ENCODE measurements at places on chromosomes 2 and 18.

GRCh38 chr18:413233-413632 lies 87.3 kb downstream of the COLEC12 start:
- DNase-seq: no peak

- DNase-seq: no peak
Measured at GRCh38 chr2:70041663-70042062, 45.6 kb upstream of the PCBP1 start.

- DNase-seq: no peak
Measured at GRCh38 chr2:104447831-104448434, 406.0 kb upstream of the POU3F3 start.

- peak; percentile 29 for DNase-seq
Measured at GRCh38 chr2:9001778-9002177, 1.7 kb downstream of the MBOAT2 start.

- no peak for DNase-seq
Measured at GRCh38 chr2:8514796-8515758, 166.8 kb upstream of the ID2 start.

DNA sequence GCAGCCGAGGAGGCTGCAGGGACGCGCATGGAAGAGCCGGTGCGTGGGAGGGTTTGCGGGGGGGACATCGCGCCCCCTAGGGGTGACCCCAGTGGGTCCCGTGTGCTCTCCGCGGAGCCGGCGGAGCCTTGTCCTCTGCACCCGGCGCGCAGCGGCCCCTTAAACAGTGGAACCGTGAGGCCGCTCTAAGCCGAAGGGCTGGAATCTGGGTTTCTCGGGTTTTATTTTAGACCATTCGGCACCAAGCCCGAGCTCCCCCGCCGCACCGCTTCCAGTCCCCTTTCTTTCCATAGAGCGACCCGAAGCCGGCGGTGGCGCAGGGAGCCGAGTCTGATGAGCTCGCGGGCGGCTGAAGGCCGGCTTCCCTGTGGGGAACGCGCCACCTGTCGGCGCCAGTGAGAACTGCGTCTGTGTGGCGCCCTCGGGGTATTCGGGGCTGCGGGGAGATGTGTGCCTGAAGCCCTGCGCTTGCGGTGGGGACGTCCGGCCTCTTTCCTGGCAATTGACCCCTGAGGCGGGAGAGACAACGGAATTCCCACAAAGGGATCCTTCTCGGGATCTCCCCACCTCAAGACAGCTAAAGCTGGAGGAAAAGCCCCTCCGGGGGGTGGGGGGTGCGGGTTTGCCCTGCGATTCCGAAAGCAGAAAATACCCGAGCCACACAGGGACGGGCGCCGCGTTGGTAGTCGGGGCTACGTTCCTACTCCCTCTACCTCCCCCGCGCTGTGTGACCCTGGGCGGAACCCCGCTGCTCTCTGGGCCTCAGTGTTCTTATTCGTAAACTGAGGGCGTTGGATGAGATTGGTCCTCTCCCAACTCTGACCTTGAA lies 8.2 kb upstream of the EN1 start:
- DNase-seq: peak; percentile 50

DNA sequence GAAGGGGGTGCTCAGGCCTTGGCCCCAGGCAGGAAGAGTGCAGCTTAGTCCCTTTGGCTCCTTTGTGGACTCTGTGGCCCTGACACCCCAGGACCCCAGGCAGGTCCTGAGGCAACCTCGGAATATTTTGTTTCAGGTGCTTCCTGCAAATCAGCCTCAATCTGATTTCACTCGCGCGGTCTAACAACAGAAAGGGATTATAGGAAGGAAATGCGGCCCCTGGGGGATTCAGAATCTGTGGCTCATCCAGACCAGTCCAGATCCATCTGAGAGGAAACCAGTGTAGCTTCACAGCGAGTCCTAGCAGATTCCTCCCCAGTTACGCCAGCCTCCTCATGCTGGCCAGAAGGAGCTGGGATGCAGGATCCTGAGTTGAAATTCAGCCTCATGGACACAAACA lies 59.5 kb upstream of the YWHAQ start:
- no peak for DNase-seq

DNA sequence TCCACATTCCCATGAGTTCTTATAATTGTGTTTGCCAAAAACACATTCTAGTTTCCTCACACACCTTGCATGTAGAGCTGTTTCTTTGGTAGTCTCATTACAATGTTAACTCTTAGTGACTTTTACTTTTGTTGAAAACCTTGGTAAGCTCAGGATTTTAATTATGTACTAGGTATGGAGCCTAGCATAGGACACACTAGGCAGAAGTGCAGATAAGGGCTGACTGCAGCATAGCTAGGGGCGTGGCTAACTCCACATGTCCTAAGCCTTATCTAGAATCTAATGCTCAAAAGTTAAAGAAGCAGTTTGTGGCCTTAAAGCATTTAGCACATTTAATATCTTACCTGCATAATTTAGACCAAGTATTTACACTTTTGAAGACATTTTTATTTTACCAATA lies 153.7 kb upstream of the FBXO11 start:
- DNase-seq: peak; percentile 35

DNA sequence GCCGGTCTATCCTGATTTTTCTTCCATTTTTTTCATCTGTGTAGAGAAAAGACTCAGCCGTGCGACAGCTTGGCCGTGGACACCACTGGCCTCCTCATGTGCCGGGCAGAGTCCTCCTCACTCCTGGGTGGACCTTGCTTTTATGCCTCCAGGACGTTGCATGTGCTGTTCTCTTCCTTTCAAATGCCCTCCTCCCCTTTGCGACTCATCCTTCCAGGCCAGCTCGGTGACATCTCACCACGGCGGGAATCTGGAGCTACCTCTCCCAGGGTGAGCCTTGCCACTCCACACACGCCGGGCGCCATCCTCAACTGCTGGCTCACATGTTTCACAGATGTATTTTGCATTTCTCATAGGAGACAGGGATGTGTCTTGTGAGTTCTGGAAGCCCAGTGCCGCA lies 198.5 kb upstream of the HDAC4 start:
- no peak for DNase-seq

DNA sequence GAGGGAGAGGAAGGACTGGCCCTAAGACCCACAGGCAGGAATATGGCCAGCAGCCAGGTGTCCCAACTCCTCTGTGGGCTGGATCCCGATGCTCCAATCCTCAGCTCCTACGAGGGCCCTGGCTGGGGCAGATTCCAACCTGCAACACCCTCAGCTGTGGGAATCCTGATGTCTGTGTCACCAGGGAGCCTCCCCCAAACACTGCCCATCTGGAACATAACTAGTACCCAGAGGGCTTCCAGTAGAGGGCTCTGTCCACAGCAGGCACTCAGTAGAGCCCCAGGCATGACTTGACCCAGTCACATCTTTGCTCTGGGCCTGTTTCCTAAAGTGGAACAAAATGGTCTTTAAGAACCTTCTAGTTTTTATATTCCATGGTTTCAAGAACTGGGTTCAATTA lies 20.6 kb upstream of the LOXHD1 start:
- no peak for DNase-seq

GRCh38 chr2:126381091-126381490 lies 274.9 kb upstream of the GYPC start:
- no peak for DNase-seq

DNA sequence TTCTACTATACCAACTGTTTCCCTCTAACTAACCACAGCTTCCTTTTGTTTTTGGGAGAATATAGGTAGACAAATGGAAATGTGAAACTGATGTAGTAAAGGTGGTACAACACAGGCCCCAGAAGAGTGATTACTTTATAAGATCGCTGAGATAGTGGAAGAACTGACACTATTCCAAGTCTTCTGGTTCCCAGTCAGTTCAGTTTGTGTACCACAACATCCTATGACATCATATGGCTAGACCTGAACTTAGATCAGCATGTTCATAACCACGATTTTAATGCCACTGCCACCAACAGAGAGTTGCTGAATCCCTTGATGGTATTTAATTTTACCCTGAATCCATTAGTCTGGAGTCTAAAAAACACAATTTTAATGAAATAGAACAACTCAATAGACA lies 328.9 kb downstream of the GPD2 start:
- no peak for DNase-seq

DNA sequence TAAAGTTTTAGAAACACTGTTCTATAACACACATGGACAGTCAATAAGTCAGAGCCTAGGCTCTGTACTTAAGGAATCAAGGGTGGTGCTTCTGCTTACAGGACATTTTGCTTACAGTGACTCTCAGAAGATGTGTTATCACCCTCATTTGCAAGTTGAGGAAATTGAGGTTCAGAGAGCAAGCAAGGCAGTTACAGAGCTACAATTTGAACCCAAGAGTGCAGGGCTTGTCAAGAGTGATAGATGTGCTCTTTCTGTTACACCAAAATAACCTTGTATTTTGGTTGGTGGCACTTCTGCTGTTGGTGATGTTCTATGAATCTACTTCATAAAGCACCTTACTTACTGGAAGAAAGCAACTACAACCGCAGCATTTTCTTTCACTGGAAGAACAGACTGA lies 170.2 kb downstream of the THADA start:
- DNase-seq: peak; percentile 39

- DNase-seq: no peak
Measured at GRCh38 chr2:200637901-200638300, 52.1 kb downstream of the AOX1 start.

Data from hematopoietic multipotent progenitor cell treated with erythropoietin and hydrocortisone succinate and interleukin-3 and kit ligand, for 15 days (in vitro differentiated cells).